Caudate nucleus (tissue), 63 donors: ENCODE measurements at places on chromosomes 3 and 15.

GRCh38 chr15:92158426-92158825, 235.3 kb upstream of the ST8SIA2 start:
- no peak for DNase-seq

DNA sequence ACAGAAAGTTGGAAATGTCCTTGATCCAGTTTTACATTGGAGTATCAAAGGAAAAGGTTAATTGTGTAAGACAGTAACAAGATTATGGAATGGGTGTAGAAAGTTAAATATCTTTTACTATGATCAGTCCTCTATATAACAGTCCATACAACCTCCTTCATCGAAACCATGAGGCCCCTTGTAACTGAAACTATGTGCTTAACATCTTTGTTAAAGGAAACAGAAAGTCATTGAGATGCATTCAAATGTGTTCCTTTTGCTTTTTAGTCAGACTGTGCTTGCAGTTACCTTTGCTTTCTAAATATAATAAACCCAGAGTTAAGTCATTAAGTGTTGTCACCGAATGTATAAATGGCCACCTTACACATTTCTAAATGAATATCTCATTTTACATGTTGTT, 1298.5 kb downstream of the ROBO2 start:
- DNase-seq: no peak

DNA sequence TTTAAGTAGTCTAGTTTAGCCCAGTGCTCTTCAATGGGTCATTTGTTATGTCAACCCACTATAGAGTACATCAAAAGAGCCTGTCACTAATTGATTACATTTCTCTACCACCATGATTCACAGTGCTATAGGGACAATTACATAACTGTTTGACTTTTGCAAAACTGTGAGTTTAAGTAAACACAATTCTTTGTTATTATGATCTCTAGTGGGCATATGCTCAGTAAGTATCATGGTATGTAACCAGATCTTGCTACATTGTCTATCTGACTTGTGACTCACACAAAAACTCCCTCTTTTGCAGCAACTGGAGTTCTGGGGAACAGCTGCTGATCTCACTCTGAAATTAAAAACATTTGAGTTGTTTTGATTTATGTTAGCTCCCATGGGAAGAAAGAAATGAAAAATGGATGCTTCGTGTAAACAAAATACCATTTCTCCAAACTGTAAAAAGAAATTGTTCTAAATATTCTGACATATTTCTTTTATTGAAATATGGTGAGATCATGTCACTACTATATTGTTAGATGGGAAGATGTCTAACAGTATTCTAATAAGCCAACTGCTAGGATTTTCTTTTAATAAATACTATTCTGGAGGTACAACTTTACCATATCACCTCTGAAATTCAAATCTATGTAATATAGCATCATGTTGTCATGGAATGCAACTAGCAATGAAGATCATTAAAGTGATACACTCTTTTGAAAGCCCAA, 470.4 kb downstream of the ROBO1 start:
- no peak for DNase-seq

DNA sequence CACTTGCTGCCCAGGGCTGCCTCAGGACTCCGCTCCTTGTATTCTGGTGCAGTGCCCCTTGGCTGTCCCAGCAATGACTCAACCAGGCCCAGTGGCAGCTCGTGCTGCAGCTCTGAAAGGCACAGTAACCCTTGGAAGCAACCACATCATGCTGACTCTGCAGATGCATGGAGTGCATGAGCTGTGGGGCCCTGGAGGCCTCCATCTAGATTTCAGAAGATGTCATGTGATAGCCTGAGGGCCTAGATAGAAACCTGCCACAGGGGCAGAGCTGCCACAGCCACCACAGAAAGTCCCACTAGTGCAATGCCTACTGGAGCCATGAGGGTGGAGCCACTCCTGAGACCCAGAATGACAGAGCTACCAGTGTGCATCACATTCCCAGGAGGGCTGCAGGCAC, 117.1 kb upstream of the SMAD3 start:
- no peak for DNase-seq

GRCh38 chr3:130825762-130826299, 68.1 kb upstream of the ATP2C1 start:
- no peak for DNase-seq

DNA sequence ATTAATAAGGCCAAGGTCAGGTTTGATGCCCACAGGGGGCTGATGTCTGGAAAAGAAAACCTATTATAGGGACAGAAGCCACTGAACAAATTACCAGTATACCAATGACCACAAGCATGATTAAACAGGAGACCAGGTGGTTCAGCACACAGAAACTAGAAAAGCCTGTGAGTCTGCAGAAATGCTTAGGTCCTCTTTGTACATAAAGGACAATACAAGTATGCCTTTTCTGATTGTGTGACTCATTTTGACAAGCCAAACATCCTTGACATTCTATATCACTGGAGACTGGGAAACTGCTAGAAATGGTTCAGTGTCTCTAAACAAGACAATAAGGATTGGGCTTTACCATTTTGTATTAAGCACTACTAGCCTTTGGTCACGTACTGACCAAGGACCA, 113.2 kb upstream of the MYO5C start:
- DNase-seq: no peak

- no peak for DNase-seq
Observed at GRCh38 chr3:46124216-46125177, 83.6 kb downstream of the CCR1 start.

DNA sequence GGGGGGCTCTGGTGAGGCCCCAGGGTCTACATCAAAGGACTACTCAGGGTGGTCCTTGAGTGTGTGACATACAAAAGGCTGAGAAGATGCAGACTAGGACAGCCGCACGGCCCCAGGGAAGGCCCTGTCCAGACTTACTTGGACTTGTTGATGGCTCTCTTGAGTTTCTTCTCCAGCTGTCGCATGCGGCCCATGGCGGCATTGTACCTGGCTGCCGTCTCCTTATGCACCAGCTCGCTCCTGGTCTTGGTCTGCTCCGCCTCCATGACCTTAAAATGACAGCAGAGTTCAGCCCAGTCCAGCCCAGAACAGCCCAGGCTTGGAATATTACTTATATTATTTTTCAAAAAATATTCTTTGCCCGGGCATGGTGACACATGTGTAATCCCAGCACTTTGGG, 56.0 kb downstream of the CAPN7 start:
- DNase-seq: no peak

DNA sequence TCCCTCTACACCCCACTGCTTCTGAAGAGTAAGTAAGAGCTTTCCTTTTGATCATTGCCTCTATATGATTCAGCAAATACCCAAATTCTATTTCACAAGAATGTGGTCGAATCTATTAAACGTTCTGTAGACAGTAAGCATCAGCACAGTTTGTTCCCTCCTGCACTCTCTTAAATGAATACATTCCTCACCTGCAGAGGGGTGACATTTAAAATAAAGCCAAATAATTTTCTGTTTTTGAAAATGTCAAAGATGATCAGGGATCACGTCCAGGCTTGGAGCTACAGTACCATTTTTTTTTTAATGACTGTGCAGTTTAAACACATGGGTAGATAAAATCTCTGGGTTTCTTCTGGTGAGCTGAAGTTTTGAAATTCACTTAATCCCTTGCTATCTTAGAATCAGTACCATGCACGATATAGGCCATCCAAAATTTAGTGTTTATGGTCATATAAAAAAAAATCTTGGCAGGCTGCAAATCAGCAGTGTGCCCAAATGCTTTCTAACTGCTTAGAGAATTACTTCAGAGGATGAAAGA, 12.8 kb downstream of the PYDC2 start:
- no peak for DNase-seq
